Glomerular endothelial cell (primary cell): ENCODE measurements at places on chromosomes 3 and 15.

GRCh38 chr3:169836078-169836941, 23.6 kb upstream of the LRRC34 start:
- no peak for DNase-seq

DNA sequence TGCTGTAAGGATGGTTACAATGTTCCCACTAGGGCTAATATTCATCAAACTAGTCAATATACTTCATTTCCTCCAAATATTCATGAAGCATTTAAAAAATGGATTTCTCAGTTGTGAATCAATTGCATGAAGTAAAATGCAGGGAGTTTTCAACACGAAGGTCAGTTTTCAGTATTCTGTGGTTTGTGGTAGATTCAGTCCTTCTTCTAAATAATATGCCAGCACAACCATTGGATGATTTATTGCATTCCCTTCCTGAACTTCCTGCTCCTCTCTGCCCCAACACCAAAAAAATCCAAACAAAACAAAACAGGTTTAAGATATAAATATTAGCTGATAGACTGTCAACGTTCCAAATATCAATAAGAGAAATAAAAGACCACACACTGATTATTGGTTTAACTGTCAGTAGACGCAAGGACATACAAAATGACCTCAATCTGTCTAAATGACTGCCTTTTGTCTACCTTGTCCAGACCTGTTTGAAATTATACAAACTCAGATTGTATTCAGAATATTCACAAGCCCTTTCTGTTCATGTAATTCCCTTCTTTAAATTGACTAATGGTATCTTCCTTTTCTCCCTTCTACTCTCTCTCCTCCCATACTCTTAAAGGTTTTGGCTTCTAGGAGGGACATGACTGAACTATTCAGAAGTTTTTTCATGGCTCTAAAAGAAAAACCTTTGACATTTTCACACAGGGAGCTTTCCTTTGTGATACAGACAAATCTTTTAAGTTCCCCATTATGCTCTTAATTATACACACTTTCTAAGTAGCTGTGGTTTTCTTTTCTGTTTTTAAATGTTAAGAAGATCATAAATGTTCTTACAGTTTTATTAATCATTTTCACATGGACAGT, 92.6 kb upstream of the STT3B start:
- DNase-seq, result no peak

- DNase-seq, result no peak
Measured at GRCh38 chr3:129058441-129059200, 2.0 kb upstream of the GP9 start.

DNA sequence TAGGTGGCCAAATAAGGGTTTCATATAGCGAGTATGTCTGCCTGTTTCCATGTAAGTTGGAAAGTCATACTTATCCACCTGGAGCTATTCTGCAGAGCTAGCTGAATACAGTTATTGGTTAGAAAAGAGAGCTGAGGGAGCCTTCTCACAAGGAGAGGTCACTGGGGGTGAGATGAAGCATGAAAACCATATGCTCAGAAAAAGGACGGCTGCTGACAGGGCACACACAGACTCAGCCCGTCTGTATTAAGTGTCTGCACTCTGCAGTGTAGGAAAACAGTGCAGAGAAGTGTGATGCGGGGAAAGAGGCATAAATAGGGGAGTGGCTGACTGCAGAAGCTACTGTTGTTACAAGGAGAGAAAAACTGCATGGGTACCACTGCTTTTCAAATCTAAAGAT, 58.2 kb downstream of the C3orf70 start:
- DNase-seq, result no peak

- DNase-seq, result no peak
Measured at GRCh38 chr3:147462856-147463255, 53.7 kb downstream of the ZIC1 start.

- DNase-seq, result no peak
Measured at GRCh38 chr3:112117841-112118571, 15.0 kb downstream of the GCSAM start.

GRCh38 chr15:19944261-19944888, 597.2 kb downstream of the GOLGA6L6 start:
- DNase-seq, result no peak

DNA sequence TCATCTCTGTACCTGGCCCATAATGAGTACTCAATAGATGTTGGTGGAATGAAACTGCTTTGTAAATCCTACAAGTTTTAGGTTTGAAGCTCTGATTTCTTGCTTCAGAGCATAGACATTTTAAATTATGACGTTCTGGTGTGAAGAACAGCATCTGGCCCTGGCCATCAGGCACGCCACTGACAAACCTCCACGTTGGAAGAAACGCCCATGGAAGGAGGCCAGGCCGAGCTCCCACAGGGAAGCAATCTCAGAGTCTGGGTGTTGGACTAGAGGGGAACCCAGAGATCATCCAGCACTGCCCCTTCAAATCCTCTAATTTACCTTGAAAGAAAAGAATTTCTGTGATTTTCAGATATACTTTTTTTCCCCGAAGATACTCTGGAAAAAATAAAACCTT, 328.1 kb upstream of the RGMA start:
- no peak for DNase-seq

DNA sequence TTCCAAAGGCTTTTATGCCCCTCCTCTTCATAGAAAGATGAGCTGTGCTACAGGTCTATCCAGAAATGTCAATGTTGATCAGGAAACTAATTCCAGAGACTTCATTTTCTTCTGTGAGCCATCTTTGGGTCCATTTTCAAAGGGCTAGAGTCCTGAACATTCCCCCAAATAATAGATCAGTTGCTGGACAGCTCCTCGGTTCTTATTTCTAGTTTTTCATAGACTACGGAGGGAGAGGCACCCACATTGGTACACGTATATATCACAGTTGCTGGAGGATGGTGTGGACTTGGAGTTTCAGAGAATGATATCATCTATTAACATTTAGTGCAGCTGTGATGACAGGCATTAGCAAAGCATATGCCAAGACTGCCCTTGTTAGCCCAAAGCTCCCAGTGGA, 59.1 kb downstream of the AGBL1 start:
- no peak for DNase-seq

GRCh38 chr3:67459796-67460195, 194.6 kb downstream of the SUCLG2 start:
- no peak for DNase-seq

- DNase-seq, result no peak
Measured at GRCh38 chr15:40249477-40250303, 10.8 kb downstream of the PAK6 start.

GRCh38 chr15:62208884-62209283, 43.8 kb upstream of the C2CD4B start:
- no peak for DNase-seq

DNA sequence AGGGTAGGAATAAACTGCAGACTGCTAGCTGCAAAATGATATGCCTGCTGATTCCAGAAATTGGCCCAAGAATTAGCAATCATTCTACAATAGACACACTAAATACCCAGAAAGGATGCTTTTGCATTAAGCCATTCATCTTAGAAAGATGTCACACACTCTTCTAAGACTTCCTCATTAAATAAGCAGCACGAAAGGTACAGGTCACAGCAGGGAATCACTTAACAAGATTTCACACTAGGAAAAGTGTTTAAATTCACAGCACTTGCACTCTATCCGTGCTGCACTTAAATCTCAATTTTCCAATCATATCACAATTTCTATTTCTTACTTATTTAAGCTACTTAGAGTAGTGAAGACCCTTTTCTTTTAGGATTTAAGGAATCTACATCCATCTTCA, 372.8 kb upstream of the CBLB start:
- DNase-seq, result no peak

DNA sequence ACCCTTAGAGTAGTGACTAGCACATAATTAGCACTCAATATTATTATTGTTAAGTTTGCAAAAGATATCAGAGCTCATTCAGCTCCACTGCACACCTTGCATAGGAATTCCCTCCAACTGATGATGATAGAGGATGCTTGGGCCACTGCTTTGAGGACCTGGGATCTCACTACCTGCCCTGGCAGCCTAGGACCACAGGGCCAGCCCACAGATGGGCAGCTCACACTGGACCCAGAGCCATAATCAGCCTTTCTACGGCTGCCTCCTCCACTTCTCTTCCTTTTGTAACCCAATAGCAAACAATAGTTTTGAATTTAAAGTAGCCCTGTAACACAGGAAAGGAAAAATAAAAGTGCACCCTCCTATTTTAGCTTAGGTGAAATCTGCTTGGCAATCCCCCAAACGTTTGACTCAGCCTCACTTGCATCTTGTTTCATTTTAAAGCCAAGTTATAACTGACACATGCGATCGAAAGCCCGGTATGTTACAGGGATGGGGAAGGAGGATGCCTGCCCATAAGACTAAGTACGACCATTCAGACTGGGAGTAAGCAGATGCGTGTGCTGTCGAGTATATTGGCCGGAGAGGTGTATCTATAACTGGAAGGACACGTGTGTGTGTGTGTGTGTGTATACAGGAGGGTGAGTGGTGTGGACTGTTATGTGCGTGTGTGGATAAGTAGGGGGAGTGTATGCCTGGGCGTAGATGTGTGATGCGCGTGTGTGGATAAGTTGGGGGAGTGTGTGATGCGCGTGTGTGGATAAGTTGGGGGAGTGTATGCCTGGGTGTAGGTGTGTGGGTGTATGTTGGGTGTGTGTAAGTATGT, 65.9 kb downstream of the CPN2 start:
- no peak for DNase-seq
